NCI-H774 (cell line): ENCODE measurements at places on chromosomes 2 and 18.

GRCh38 chr18:55136258-55136657, 177.0 kb upstream of the CCDC68 start:
- DNase-seq, result no peak

- no peak for DNase-seq
These were observed 10.4 kb downstream of the ADCY3 start for GRCh38 chr2:24909555-24910177.

DNA sequence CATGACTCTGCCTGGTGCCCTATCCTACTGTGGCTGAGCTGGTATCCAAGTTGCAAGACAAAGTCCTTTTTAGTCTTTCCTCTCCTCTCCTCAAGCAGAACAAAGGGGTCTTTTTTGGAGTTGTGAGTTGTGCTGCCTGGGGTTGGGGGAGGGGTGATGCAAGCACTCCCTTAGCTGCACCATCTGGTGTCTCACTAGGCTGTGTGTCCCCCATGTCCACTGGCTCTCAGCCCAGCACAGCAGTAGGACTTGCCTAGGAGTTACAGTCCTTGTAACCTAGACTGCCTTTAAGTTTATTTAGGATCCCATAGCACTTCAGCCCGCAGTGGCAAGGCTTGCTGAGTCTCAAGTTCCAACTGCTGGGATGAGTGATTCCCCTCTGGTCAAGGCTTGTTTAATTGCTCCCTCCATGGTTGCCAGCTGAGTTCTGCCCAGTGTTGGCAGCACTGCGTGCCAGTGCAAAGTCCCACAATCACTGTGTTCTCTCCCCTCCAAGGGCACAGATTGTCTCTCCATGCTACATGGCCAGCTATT, 13.2 kb upstream of the ILKAP start:
- no peak for DNase-seq

DNA sequence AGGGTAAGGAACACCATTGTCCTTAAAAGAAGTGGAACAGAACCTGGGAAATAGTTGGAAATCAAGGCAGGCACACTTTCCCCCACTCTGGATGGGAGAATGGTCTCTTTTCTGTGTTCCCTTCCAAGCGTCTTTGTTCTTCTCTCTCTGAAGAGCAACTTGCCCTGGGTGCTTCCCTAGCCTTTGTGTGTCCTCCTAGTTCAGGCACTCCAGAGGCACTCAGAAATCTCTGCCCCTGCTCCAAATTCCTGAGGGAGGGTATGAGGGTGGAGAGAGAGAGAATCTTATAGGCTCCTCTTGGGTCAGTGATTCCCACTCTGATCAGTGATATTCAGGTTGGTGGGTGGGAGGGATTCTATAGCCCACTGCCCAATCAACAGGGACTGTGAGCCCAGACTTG, 8.8 kb upstream of the SIX2 start:
- no peak for DNase-seq

GRCh38 chr18:40821596-40822243, 1133.3 kb upstream of the PIK3C3 start:
- DNase-seq, result no peak

- DNase-seq, result no peak
These were observed 11.2 kb upstream of the ATP9B start for GRCh38 chr18:79058007-79058406.

- DNase-seq, result no peak
These were observed 984.6 kb upstream of the CNTNAP5 start for GRCh38 chr2:123040506-123040905.
